Activated T-cell treated with anti-CD3 and anti-CD28 coated beads, Interleukin-2, amount 50 U/mL, for 24 hours (primary cell): ENCODE measurements at places on chromosomes 3 and 15.

- no peak for DNase-seq
Measured at GRCh38 chr3:189664311-189664710, 33.1 kb downstream of the TP63 start.

DNA sequence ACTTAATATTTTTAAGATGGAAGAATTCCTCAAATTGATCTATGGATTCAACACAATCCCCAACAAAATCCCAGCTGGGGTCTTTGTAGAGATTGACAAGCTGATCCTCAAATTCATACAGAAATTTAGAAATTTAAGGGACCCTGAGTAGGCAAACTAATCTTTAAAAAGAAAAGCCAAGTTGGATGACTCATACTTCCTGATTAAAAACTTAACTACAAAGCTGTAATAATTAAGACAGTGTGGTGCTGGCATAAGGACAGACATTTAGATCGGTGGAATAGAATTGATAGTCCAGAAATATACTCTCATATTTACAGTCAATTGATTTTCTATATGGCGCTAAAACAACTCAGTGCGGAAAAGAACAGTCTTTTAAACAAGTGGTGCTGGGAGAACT is 11.6 kb downstream of the FAM162A start:
- no peak for DNase-seq

DNA sequence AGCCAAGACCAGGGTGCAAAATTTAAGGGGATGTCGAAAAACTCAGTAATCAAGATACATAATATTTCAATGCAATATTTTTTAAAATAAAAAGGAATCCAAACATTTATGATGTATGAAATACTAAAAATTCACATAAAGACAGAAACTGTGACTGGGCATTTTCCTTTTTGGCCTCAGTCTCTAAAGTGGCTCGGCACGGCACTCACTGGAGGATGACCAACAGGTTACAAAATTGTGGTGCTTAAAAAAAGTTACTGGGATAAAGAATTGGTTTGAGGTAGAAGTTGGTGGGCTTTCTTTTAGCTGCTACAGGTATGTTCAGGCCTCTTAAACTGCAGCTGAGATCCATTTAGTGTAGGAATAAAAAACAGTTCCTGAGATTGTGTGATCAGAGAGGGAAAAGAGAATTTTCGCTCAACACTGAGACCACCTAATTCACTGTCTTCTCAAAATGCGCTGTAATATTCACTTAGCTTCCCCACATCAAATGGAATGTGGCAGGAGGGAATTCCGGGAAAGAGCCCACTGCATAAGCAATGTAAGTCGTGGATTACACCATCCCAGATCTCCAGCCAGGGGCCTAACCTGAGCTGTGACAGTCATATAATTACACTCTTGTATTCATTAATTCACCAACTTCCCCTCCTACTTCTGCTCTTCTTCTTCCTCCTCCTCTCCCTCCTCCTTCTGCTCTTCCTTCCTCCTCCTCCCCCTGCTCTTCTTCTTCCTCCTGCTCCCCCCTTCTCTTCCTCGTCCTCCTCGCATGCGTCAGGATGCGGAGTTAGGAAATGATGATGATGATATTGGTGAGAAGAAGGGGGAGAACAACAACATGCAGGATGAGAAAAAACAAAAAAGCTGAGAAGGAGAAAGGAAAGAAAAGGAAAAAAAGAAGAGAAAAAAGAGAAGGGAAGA is 45.9 kb downstream of the HES1 start:
- DNase-seq, result no peak

DNA sequence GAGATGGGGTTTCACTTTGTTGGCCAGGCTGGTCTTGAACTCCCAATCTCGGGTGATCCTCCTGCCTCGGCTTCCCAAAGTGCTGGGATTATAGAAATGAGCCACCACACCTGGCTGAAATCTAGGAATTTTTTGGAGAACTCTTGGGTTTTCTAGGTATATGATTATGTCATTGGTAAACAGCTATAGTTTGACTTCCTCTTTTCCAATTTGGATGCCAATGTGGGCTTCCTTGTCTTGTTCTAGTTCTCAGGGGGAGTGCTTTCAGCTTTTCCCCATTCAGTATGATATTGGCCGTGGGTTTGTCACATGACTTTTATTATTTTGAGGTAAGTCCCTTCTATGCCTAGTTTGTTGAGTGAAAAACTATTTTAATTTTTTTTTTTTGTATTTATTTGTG is 17.9 kb downstream of the KCNMB3 start:
- DNase-seq, result no peak

GRCh38 chr3:46672349-46672695 is 21.2 kb downstream of the ALS2CL start:
- DNase-seq, result no peak

GRCh38 chr3:65439641-65440284 is 599.0 kb downstream of the MAGI1 start:
- no peak for DNase-seq

DNA sequence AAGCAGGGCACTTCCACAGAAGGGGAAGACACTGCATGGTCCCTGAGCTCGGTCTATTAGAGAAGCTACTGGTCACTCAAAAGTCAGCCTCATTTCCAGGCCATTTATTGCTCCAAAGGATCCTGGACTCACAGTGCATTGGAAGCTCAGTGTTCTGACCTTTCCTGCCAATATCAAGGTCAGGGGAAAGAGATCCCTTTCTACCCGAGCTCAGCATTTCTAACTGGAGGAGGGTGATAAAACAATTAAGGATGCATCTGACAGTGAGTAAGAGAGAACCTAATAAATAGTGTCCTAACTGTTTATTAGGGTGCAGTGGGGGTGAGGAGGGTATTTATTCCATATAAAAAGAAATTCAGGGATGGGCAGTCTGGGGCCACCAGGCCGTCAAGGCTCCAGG is 26.8 kb upstream of the INSYN1 start:
- no peak for DNase-seq

- DNase-seq, result no peak
Measured at GRCh38 chr15:84023636-84024035, 211.9 kb upstream of the GOLGA6L4 start.

DNA sequence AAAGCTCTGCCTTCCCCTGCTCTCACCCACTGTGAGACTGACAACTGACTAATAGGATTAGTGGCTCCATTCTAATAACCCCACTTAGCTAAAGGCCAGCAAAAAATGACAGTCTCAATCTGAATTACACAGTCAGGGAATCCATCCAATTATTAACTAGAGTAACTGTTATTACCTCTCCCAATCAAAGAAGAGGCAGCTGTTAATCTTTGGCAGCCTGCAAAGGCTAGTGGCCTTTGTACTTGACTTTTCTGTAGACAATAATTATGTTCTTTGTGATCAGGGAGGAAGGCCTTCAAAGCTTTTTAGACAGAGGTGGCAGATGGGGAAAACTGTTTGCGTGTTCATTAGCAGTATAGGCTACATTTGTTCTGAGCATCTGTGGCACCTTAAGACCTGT is 177.7 kb downstream of the ISL2 start:
- no peak for DNase-seq

- no peak for DNase-seq
Measured at GRCh38 chr15:66715181-66715624, 13.2 kb downstream of the SMAD6 start.

DNA sequence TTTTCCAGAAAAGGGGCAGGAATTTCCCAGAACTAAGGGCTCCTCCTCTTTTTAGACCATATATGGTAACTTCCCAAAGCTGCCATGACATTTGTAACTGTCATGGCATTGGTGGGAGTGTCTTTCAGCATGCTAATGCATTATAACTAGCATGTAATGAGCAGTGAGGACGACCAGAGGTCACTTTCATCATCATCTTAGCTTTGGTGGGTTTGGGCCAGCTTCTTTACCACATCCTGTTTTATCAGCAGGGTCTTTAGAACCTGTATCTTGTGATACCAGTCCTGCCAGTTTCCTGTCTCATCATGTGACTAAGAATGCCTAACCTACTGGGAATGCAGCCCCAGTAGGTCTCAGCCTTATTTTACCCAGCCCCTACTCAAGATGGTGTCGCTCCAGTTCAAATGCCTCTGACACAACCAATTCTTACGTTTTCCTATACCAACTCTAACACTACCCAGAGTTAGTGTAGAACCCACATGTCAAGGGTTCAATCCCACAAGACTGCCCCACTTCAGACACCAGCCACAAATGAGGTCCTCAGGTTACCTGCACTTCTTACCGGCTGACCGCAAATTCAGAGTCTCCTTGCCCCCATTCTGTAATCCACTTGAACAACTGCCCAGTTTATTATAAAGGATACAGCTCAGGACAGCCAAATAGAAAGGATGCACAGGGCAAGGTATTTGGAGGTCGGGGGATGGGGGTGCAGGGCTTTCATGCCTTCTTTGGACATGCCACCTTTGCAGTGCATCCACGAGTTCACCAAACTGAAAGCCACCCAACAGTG is 17.7 kb downstream of the FOXB1 start:
- DNase-seq, result no peak

- DNase-seq, result peak; percentile 50
Measured at GRCh38 chr3:179558742-179559364, 3.9 kb upstream of the ACTL6A start.

- DNase-seq, result no peak
Measured at GRCh38 chr15:101397521-101398003, 91.9 kb downstream of the PCSK6 start.

DNA sequence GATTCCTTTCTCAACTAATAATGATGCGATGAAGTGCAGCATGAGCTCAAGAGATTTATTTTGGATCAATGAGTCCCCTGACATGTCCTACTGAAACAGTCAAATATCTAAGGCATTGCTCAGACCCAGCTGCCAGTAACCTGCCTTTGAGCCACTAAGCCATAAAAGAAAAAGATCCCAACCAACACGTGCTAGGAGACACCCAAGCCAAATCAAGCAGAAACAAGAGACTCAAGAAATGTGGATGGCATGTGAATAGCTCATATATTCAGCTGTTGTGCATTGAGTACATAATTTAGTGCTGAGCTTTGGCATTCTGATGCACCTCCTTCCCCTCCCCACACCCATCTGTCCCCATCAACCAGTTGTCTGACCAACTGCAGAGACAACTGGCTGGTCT is 29.2 kb downstream of the GJD2 start:
- no peak for DNase-seq

- DNase-seq, result no peak
Measured at GRCh38 chr3:127673191-127674100, 694 bp downstream of the ABTB1 start.

DNA sequence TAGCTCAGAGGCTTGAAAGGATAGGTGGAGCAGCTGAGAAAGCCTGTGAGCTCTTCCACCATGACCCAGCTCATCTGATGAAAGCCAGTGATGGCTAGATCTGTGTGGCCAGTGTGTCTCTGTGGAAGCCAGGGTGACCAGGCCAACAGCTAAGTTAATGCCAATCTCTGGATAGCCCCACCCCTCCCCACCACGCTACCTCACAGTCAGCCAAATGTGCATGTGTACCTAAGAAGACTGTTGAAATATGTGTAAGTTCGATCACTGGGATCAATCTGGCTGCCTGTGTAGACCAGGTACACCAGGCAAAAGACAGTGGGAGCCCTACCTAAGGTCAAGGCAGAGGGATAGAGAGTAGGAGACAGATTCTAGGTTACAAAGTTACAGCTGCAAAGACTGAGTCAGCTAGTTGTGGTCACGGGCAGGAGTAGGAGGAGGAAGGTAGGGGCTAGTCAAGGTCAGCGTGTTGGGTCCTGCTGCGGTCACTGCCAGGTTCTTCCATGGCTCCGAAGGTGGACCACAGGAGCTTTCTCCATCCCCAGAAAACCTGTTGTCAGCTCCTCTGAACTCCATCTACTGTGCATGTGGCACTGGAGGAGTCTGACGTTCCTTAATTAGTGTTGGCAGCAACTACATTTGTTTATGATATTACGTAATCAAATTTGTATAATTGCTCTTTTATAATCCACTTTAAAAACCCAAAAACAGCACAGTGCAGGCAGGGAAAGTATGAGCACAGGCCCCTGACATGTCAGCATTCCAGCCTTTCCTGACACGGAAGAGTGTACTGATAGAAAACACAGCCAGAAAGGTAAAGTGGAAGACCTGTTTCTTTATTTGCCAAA is 318.0 kb downstream of the CLSTN2 start:
- DNase-seq, result no peak
